WTC11 (cell line): ENCODE measurements at places on chromosomes 2 and 18. TPM values are rescaled to one million over a fixed set of nuclear protein-coding genes. Genes with fewer than 3 reads are reported as not detected.

The CDK5R2 gene
- total RNA-seq = 0.16 to 0.46 TPM (median 0.26 TPM) in 3 replicates

DNA sequence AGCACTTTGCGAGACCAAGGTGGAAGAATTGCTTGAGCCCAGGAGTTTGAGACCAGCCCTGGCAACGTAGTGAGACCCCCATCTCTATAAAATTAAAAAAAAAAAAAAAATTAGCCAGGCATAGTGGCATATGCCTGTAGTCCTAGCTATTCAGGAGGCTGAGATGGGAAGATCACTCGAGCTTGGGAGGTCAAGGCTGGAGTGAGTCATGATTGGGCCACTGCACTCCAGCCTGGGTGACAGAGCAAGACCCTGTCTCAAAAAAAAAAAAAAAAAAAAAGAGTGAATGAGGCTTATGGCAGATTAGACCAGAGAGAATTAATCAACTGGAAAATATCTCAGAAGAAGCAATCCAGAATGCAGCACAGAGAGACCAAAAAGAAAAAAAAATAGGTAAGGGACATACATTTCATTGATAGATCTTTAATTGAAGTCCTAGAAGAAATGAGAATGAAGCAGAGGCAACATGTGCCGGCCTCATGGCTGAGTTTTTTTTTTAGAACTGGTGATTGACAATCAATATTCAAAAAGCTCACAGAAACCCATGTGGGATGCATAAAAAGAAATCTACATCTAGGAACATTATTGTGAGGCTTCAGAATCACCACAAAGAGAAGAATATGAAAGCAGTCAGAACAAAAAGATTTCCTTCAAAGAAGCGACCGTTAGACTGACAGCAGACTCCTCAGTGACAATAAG is 32.2 kb upstream of the ELAC1 start:
- no peak overlapping the region for H3K27ac ChIP-seq
- H3K36me3 ChIP-seq = peaks cover 9% of the 10 kb centered on the region
- DNase-seq = no peak
- no peaks in the 10 kb centered on the region for H3K27me3 ChIP-seq
- no peaks in the 10 kb centered on the region for H3K4me1 ChIP-seq
- no peak overlapping the region for H3K4me3 ChIP-seq

DNA sequence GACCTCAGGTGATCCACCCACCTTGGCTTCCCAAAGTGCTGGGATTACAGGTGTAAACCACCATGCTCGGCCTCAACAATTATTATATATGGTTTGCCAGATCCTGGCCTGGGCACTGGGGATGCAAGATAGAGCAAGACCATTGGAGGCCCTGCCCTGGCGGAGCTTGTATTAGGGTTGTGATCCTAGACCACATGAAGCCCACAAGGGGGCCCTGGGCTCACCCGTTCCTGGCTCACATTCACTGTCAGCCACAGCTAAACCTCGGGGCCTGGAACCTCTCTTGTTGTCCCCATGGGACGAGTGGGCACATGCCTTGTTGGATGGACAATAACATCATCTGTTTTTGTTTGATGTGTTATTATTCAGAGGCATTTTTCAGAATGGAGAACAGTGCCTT is 14.9 kb downstream of the HPCAL1 start:
- no peaks in the 10 kb centered on the region for H3K27me3 ChIP-seq
- no peak overlapping the region for H3K27ac ChIP-seq
- no peak overlapping the region for H3K4me3 ChIP-seq
- peak; percentile 38 for DNase-seq
- H3K36me3 ChIP-seq = no peaks in the 10 kb centered on the region

- peaks cover 16% of the 10 kb centered on the region for H3K4me1 ChIP-seq
- H3K4me3 ChIP-seq = no peak overlapping the region
- no peaks in the 10 kb centered on the region for H3K27me3 ChIP-seq
- no peak overlapping the region for H3K27ac ChIP-seq
- DNase-seq = no peak
- H3K36me3 ChIP-seq = no peaks in the 10 kb centered on the region
Measured at GRCh38 chr2:28247290-28247689, 145.4 kb upstream of the FOSL2 start.

DNA sequence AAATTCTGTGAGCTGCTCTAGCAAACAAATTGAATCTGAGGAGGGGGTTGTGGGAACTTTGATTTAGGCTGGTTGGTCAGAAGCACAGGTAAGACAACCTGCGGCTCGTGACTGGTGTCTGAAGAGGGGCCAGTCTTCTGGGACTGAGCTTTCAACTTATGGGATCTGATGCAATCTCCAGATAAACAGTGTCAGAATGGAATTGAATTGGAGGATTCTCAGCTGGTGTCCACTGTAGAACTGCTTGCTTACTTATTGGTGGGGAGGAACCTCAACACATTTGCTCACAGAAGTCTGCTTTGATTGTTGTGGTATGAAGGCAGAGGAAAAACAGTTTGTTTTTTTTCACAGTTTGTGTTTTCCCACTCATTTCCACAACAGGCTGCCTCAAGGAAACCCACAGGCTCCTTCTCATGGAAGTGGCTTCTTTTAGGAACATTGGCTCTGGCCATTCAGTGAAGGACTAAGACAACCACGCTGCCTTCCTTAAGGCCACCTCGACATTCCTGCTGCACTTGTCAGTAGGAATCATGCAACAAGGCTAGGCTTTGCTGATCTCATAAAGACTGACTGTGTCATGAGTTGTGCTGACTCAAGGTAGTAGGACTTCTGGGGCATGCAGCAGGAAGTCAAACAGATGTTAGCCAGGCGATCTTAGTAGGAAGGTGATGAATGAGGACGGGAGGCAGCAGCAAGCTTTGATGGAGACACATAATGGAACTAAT is 104.7 kb downstream of the TSN start:
- H3K27me3 ChIP-seq = peaks cover 3% of the 10 kb centered on the region
- no peak overlapping the region for H3K4me3 ChIP-seq
- no peak overlapping the region for H3K27ac ChIP-seq
- H3K36me3 ChIP-seq = peaks cover 10% of the 10 kb centered on the region; the same call in 1 of the 2 replicates
- DNase-seq = no peak

DNA sequence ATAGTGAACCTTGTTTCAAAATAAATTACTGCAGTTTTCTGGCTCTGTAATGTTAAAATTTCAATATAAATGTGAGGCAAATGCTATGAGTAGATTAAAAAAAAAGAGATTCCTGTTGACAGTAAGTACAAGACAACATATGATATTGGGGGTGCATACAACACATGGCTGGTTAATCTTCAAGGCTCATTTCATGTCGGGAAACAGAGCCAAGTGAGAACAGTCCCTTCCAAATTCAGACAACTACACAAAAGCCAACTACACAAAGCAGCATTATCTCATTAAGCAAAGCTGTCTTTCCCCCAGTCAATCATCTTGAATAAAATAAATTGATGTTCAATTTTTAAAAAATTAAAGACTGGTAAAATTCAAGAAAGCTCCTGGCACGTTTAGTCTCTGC is 549.2 kb downstream of the CCDC85A start:
- H3K27ac ChIP-seq = no peak overlapping the region
- H3K4me1 ChIP-seq = no peaks in the 10 kb centered on the region
- H3K4me3 ChIP-seq = no peak overlapping the region
- H3K36me3 ChIP-seq = 0 out of 2 replicates have a peak, but pooled peaks cover 5% of the 10 kb centered on the region
- DNase-seq = no peak

The AGAP1 gene
- 46.2 to 49.3 TPM (median 49.1 TPM) in 3 replicates for total RNA-seq

DNA sequence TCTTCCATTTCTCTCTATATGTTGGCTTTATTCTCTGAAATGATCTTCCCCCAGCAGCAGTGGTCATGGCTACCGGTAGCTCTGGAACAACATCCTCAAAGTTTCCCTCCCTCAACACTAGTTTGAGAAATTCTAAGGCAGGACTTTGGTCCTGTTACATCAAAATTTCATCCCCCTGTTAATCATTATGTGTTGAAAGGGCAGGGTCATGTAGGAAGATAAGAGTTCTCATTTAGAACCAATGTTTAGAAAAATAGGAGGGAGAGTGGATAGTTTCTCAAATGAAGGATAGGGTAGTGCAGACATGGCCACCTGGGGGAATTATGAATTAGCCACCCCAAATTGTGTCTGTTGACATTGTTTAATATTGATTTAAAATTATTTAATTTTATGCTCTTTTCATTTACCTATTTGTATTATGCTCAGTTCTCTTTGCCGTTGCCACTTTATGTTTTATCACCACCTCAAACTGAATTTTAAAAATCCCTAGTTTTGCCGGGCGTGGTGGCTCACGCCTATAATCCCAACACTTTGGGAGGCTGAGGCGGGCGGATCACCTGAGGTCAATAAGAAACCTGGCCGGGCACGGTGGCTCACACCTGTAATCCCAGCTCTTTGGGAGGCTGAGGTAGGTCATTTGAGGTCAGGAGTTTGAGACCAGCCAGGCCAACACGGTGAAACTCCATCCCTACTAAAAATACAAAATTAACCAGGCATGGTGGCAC is 22.3 kb downstream of the EML4 start:
- no peak for DNase-seq
- H3K4me1 ChIP-seq = peaks cover 21% of the 10 kb centered on the region
- no peaks in the 10 kb centered on the region for H3K27me3 ChIP-seq
- no peak overlapping the region for H3K4me3 ChIP-seq

DNA sequence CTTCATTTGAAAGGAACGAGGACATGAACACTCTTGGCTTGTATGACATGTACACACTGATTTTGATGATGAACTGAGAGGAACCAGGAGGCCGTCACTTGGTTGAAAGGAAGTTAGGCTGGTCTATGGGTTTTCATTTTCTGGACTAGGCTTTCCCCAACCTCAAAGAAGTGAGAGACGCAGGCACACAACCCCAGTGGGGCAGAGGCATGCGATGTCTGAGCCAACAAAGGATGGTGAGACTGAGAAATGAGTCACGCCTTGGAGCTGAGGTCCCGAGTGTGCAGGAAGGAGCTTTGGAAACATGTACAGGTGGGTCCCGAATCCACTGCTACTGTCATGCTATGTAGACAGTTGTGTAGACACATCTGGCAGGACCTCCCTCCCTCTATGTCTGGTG is 24.1 kb downstream of the SIGLEC15 start:
- no peak overlapping the region for H3K4me3 ChIP-seq
- 0 out of 2 replicates have a peak, but pooled peaks cover 5% of the 10 kb centered on the region for H3K4me1 ChIP-seq
- no peak overlapping the region for H3K27ac ChIP-seq
- no peak for DNase-seq
- no peaks in the 10 kb centered on the region for H3K27me3 ChIP-seq
- H3K36me3 ChIP-seq = no peaks in the 10 kb centered on the region; the same call in 1 of the 2 replicates
